Prostate gland (tissue), 2 donors: ENCODE measurements at places on chromosomes 3 and 15. TPM values are rescaled to one million over a fixed set of nuclear protein-coding genes. Genes with fewer than 3 reads are reported as not detected.

DNA sequence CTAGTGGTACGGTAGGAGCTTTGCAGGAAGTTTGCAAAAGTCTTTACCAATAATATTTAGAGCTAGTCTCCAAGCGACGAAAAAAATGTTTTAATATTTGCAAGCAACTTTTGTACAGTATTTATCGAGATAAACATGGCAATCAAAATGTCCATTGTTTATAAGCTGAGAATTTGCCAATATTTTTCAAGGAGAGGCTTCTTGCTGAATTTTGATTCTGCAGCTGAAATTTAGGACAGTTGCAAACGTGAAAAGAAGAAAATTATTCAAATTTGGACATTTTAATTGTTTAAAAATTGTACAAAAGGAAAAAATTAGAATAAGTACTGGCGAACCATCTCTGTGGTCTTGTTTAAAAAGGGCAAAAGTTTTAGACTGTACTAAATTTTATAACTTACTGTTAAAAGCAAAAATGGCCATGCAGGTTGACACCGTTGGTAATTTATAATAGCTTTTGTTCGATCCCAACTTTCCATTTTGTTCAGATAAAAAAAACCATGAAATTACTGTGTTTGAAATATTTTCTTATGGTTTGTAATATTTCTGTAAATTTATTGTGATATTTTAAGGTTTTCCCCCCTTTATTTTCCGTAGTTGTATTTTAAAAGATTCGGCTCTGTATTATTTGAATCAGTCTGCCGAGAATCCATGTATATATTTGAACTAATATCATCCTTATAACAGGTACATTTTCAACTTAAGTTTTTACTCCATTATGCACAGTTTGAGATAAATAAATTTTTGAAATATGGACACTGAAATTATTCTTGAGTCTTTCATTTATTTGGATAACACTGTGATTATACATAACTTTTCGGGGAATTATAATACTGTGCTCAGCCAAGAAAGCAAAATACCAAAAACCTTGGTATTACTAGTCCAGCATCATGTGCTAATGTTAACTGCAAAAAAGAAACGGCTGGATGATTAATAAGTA lies 2.2 kb downstream of the SOX2 start:
- peak overlapping the region; percentile 82 for H3K27ac ChIP-seq
- peak overlapping the region; percentile 49 for H3K4me3 ChIP-seq
- peaks cover 12% of the 10 kb centered on the region for H3K27me3 ChIP-seq
- peaks cover 3% of the 10 kb centered on the region for H3K4me1 ChIP-seq
- no peaks in the 10 kb centered on the region for H3K36me3 ChIP-seq

- H3K4me3 ChIP-seq, result no peak overlapping the region
- no peak for DNase-seq
- no peaks in the 10 kb centered on the region for H3K4me1 ChIP-seq
- H3K27ac ChIP-seq, result no peak overlapping the region
- no peaks in the 10 kb centered on the region for H3K27me3 ChIP-seq
- no peaks in the 10 kb centered on the region for H3K36me3 ChIP-seq
Measured at GRCh38 chr15:94265009-94265408, 33.6 kb downstream of the MCTP2 start.

DNA sequence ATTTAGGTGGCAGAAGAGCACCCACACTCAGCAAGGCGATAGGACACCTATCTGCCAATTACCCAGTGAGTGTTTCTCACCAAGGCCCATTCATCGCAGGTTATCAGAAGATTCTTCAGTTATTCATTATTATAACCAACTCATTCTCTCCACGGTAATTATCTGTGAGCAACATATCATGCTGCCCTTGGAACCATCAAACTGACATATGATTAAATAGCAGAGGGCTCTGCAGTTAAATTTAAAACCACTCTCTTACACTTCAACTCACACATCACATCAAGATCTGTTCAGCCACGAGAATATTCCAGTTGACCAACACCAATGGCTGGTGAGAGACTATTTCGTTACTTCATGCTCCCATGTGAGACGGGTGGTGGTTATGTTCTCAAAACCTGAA lies 489.3 kb downstream of the ERC2 start:
- no peak for DNase-seq
- no peaks in the 10 kb centered on the region for H3K4me1 ChIP-seq
- no peak overlapping the region for H3K4me3 ChIP-seq
- no peak overlapping the region for H3K27ac ChIP-seq
- H3K36me3 ChIP-seq, result no peaks in the 10 kb centered on the region
- no peaks in the 10 kb centered on the region for H3K27me3 ChIP-seq

Gene CCR2
- total RNA-seq, result 1.0 TPM

Gene COL8A1
- 8.0 TPM for total RNA-seq

Gene FAM81A
- 1.8 TPM for total RNA-seq
